IPS-NIHi11 (cell line): ENCODE measurements at places on chromosomes 1 and 21.
A peak's percentile ranks its signal among the peaks of the same experiment; 100 is the strongest.

DNA sequence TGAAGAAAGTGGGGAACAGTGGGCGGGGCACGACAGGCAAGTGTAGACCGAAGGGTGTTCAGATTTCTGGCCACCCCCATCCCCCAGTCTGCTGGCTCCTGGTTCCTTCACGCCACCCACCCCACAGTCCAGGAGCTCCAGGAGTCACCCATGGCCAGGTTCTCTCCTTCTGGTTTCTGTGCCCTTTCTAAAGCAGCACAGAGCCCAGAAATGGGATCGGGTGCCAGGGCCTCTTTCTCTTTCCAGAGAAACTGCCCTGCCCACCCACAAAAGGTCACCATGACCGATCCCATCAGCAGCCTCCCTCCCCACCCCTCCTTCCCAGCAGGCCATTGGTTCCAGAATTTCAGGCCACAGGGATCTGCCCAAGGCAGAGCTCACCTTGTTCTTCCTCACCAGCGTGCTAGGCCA is 3.2 kb upstream of the CELSR2 start:
- no peak for DNase-seq

DNA sequence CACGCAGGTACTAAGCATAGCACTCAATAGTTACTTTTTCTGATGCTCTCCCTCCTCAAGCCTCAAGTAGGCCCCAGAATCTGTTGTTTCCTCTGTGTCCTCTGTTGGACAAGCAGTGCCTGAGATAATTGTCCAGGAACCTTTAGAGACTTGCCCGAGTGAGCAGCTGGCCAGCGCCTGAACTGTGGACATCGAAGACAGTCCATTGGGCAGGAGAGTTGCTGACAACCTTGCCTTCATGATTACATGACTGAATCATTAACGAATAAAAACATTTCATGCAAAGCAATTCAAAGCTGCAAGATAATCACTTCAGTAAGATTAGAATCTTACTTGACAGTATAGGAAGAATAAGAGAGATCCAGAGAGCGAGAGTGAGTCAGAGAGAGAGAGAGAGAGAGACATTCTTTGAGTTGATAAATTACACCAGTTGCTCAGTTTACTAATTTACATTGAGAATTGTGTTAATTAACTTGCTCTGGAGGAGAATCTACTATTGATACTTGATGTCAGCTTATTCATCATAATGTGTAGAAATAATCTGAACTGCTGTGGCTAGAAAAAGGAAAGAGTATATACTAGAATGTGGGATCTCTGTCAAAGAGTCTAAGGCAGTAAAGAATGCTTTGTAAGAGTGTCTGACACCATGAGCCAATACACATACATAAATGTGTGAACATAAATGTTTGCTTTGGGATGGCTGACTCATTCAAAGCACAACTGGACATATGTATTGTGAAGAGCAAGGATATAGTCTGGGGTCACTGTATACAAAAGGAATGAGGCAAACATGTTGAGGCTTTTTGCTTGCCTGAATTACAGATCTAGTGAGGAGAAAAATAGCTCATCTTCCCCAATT is 216.0 kb downstream of the ZNF326 start:
- DNase-seq, result no peak

GRCh38 chr1:90925928-90926869 is 95.6 kb downstream of the ZNF644 start:
- DNase-seq, result peak; percentile 4

GRCh38 chr1:104807590-104807989 is 1057.9 kb downstream of the AMY1C start:
- no peak for DNase-seq

GRCh38 chr1:230794431-230794830 is 47.2 kb downstream of the CAPN9 start:
- DNase-seq, result no peak

DNA sequence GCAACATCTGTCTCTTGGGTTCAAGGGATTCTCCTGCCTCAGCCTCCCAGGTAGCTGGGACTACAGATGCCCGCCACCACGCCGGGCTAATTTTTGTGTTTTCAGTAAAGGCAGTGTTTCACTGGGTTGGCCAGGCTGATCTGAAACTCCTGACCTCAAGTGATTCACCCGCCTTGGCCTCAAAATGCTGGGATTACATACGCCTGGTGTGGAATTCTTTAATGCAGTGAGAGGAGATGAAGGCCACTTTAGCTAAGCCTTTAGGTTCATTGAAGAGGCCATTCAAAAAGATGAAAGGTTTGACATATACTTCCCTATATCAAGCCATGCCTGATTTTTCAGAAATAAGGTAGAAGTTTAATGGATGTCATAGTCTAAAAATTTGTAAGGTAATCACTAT is 162.7 kb downstream of the ST6GALNAC3 start:
- no peak for DNase-seq
